ENCODE measurements at places on chromosomes 3 and 15. TPM values are rescaled to one million over a fixed set of nuclear protein-coding genes. Genes with fewer than 3 reads are reported as not detected.

The UPK1B gene
- total RNA-seq = not detected

The C3orf80 gene
- total RNA-seq = not detected

The GOLGA6L10 gene
- total RNA-seq = 1.3 TPM

The GPR62 gene
- not detected for total RNA-seq

GRCh38 chr15:40338921-40339620 lies 1.7 kb downstream of the CCDC9B start:
- no peak overlapping the region for H3K4me3 ChIP-seq
- no peaks in the 10 kb centered on the region for H3K36me3 ChIP-seq
- no peaks in the 10 kb centered on the region for H3K27me3 ChIP-seq
- peaks cover 11% of the 10 kb centered on the region for H3K4me1 ChIP-seq

- peaks cover 12% of the 10 kb centered on the region for H3K36me3 ChIP-seq
- no peaks in the 10 kb centered on the region for H3K27me3 ChIP-seq
- peak overlapping the region; percentile 74 for H3K27ac ChIP-seq
- H3K4me3 ChIP-seq = no peak overlapping the region
Observed at GRCh38 chr3:58116985-58117384, 93.8 kb downstream of the DNASE1L3 start.

- no peak for DNase-seq
- H3K4me3 ChIP-seq = no peak overlapping the region
- H3K36me3 ChIP-seq = peaks cover 31% of the 10 kb centered on the region
- peak overlapping the region; percentile 93 for H3K27ac ChIP-seq
- peaks cover 84% of the 10 kb centered on the region for H3K4me1 ChIP-seq
Observed at GRCh38 chr3:71430941-71431552, 152.5 kb downstream of the FOXP1 start.

DNA sequence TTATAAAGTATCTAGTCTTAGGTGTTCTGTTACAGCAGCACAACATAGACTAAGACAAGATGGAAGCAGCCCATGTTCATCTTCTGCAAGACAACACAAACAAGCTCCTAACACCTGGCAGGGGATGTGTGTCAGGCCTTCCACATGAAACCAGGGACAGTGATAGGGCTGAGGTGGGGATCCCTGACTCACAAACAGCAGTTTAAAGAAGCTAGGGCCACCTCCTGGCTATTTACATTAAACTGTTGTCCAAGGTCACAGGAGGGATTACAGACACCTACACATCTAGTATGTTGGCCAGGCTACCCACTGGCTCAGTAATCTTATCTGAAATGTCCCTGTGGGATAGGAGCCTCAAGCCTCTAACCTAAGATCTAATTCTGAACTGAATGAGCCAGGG lies 211.3 kb downstream of the MINAR1 start:
- peaks cover 2% of the 10 kb centered on the region for H3K36me3 ChIP-seq
- H3K4me1 ChIP-seq = no peaks in the 10 kb centered on the region
- H3K4me3 ChIP-seq = no peak overlapping the region
- DNase-seq = no peak

Measured in activated naive CD8-positive, alpha-beta T cell treated with anti-CD3 and anti-CD28 coated beads for 36 hours (primary cell).